ENCODE measurements at places on chromosomes 13 and 19. TPM values are rescaled to one million over a fixed set of nuclear protein-coding genes. Genes with fewer than 3 reads are reported as not detected.

The ZNF8 gene
- 12.9 TPM for total RNA-seq

The GRK1 gene
- not detected for total RNA-seq

The TYROBP gene
- 5.8 TPM for total RNA-seq

GRCh38 chr19:51743405-51743804, 8.3 kb downstream of the FPR1 start:
- DNase-seq: no peak

- no peak for DNase-seq
Observed at GRCh38 chr19:33639035-33639681, 17.4 kb downstream of the CHST8 start.

DNA sequence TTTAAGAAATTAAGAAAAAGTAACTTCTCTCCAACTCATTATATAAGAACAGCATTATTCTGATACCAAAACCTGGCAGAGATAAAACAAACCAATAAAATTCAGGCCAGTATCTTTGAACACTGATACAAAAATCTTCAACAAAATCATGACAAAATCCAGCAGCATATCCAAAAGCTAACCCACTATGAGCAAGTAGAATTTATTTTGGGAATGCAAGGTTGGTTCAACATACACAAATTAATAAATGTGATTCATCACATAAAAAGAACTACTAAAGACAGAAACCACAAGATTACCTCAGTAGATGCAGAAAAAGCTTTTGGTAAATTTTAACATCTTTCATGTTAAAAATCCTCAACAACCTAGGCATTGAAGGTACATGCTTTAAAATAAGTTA, 12.3 kb downstream of the ZNF91 start:
- no peak for DNase-seq

- no peak for DNase-seq
Observed at GRCh38 chr13:75307370-75307949, 174.5 kb downstream of the TBC1D4 start.

DNA sequence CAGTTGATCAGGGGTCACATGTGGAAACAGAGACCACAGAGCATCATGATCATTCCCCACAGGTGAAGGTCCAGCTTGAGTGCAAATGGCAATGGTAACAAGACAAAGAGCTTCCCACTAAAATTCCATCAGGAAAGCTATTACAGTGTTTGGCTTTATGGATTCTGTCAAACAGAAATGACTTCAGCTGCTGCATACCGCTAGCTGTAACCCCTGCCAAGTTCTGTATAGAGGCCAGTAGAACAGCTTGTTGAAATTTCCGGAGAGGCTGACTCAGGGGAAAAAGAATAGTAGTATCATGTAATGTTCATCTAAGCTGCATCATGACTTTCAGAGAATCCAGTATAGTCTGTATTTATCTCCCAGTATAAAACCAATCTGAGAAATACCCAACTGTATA, 1704.7 kb downstream of the SLITRK5 start:
- no peak for DNase-seq

GRCh38 chr19:22261596-22261995, 24.6 kb upstream of the ZNF729 start:
- DNase-seq: no peak

Measured in naive thymus-derived CD8-positive, alpha-beta T cell (primary cell).